DMS 273 treated with DMSO at 0.1 percent for 48 hours (cell line): ENCODE measurements at places on chromosomes 2 and 18.

GRCh38 chr2:88880441-88880953 lies 189.0 kb downstream of the RPIA start:
- DNase-seq: peak; percentile 8

DNA sequence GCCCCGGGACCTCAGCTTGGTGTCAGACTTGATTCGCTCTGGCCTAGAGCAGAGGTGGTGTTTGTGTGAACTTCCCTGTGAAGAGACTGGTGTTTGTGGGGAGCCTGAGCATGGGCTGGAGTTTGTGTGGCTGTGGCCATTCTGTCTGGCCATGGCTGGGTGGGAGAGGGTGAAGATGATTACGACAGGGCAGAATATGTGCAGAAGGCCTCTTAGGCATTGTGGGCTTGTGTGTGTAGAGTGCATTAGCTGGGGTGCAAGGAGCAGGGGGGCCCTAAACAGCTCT lies 10.5 kb downstream of the OBSL1 start:
- DNase-seq: no peak

DNA sequence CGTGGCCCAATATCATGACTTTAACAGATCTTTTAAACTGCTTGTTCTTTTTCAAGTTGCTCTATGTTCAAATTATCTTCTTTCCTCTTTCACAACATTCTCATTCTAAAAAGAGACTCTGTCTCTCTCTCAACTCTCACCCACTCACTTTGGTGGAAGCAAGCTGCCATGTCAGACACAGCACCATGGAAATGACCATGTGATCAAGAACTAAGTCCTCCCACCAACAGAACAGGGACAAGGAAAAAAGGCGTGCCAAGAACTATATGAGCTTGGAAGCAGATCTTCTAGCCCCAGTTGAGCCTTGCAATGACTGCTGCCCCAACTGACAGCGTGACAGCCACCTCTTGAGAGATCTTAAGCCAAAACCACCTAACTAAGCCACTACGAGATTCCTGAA lies 23.9 kb downstream of the BAZ2B start:
- no peak for DNase-seq

DNA sequence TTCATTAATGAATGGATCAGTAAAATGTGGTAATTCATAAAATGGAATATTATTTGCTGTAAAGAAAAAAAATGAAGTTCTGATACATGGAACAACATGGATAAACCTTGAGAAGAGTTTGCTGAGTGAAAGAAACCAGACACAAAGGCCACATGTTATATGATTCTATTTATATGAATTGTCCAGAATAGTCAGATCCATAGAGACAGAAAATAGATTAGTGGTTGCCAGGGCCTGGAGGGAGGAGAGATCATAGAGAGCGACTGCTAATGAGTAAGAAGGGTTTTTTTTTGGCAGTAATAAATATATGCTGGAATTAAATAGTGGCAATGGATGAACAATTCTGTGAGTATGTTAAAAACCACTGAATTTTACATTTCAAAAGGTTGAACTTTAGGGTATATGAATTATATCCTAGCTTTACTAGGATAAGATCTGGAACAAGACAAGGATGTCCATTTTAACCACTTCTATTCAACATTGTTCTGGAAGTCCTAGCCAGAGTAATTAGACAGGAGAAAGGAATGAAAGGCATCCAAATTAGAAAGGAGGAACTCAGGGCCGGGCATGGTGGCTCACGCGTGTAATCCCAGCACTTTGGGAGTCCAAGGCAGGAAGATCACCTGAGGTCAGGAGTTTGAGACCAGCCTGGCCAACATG lies 48.8 kb downstream of the MAPRE2 start:
- no peak for DNase-seq

GRCh38 chr2:195117011-195117410 lies 540.0 kb upstream of the SLC39A10 start:
- DNase-seq: no peak

GRCh38 chr18:13222856-13223281 lies 4.3 kb downstream of the LDLRAD4 start:
- peak; percentile 22 for DNase-seq

DNA sequence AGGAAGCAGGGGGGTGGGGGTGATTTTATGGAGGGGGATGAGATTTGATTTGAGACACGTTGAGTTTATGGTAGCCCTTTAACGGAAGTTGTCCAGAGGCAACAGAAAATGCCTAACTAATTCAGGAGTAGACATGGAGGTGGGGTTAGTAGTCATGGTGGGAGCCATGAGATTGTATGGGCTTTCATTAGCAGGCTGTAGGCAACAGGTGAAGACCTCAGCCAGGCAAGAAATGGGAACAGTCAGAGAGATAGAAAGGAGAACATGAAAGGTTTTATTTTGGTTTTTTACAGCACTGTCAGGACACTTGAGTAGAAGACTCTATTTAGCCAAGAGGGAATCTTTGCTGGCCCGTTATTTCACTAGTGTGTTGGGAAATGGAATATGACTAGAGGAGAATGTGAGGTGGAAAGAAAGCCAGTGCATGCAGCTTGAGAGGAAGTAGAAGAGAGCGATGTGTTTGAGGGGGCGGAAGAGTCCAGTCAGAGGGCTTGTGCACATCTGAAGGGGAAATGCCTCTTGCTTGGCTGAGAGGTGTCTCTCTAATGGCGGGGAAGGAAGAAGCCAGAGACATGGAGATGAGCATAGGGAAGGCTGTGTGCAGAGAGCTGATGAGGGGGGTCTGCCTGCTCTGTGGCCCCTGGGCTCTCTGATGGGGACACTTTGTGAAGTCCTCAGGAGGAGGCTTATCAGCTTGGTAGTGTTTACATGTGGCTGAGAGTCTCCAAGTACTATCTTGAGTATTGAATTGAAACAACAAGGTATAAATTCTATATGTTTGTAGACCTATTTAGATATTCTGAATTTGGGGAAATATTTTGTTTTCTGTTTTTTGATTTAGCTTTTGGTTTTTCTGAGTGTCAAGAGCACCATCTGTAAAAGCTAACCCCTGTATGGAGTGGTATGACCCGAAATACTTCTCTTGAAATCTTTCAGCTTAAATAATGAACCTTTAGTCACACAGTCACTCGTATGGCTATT lies 66.9 kb upstream of the ITM2C start:
- no peak for DNase-seq

GRCh38 chr2:86747711-86748639 lies 27.9 kb downstream of the RMND5A start:
- DNase-seq: no peak

DNA sequence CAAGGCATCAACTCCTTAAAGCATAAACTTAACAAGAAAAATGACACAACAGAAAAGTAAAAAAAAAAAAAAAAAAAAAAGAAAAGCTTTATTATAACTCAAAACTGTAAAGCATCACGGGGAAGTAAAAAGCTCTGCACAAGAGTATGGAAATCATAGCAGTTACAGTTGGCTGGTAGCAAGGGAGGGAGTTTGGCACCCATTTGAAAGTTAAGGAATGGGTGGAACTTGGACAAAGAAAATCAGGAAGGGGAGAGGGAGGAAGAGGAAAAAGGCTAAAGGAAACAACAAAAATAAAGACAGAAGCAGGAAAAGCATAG lies 8.6 kb downstream of the KLF7 start:
- DNase-seq: no peak

DNA sequence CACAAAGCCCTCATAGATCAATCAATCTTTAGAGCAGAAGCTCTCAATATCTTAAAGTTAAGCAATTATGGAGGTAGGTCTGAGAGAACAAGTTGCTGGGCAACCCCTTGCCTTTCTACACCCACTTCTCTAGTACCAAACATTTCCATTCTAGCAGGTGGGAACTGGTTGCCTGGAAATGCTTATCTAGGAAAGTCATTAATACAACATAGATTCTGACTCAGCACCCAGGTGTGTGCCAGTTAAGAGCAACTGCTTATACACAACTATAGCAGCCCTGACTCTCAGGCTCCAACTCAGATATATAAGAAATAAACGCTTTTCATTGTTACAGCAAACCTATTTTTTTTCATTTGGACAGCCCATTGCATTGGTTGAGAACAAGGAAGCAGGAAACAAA lies 237.7 kb downstream of the IRS1 start:
- no peak for DNase-seq

- no peak for DNase-seq
Observed at GRCh38 chr2:127463155-127463991, 45.1 kb downstream of the PROC start.

DNA sequence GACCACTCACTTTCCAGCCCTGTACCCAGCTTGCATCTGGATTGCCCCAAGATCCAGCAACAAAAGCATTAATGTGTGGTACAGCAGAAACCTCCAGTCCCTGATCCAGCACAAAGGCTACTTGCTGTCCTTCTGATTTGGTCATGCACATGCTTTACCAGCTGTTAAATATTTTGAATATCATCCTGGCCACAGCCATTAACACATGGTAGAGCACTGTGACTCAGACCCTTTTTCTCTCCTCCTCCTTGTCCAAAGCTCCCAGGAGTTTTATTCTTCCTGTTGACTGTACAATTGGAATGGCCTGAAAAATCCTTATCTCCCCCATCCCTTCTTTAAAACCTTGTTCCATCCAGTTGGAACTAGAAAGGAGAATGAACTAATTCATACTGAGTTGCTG lies 419.7 kb upstream of the TNP1 start:
- no peak for DNase-seq

GRCh38 chr18:52343731-52344340 lies 3.8 kb downstream of the DCC start:
- no peak for DNase-seq

DNA sequence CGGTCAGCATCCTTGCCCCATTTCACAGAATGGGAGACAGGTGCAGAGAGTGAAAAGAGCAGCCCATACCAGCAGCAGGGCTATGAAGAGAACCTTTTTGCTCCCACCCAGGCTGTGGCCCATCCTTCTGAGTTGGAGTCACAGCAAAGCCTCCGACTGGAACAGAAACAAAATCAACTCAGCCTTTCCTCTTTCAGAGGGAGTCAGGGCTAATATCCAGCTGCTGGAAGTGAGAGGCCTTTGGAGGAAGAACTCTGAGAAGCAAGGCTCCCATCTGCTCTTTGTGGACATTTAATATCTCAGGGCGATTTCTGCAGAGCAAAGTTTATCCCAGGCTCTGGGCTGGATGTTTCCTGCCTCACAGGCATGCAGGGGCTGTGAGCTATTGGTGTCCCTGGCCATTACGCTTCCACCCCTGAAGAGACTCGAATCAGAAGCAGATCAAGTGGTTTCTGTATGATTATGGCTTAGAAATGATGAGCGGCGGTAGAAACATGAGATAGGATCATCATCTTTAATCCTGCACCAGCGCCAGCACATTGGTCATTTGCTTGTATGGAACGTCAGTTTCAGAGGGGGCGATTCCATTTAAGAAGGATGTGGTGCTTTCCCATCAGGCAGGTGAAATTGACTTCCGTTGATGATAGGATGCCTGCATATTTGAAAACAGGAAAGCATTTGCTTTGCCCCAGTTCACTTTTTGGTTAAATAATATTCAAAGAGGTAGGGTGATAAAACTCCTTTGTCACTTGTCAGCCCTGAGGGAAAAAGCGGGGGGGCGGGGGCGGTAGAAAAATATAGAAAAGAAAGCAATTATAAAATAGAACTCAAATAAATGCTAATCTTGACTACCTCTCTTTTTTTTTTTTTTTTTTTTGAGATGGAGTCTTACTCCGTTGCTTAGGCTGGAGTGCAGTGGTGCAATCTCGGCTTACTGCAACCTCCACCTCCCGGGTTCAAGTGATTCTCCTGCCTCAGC lies 152.4 kb downstream of the LRRC30 start:
- no peak for DNase-seq

DNA sequence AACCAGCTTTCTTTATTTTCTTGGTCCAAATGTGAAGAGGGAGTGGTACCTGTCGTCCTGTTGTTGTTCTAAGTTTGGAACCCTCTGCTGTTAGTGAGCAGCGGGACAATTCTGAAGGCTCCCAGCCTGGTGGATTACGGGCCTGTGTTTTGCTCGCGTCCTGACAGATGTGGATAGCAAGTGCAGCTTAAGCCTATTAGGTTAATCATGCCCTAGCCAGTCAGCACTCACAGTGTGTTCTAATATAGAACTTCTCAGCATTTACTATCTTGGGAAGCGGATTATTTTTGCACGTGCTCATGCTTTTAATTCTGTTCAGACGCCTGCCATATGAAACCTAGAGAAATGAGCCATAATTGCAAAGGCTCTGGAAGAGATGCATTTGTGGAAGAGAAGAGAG lies at the start of gene PCARE:
PCARE (minus strand) TSS at position 113 of the 400 bp plus-strand sequence. CDS start 262 bp downstream, outside the sequence.
- DNase-seq: no peak

DNA sequence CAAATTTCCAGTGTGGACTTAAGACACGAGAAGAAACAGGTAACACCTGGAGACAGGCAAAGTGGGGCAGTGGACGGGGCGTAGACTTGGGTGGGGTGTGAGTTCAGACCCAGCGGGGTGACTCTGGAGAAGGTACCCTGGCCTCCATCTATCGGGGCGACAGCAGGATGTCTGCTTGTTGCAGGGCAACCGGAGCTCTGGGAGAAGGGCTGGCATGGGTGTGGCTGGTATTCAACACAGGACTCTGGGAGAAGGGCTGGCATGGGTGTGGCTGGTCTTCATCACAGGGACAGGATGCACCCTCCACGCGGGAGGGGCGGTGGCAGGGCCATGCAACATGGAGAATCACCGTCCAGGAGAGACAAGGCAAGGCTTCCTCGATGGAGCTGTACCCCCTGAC lies 198.5 kb downstream of the HDAC4 start:
- DNase-seq: no peak

DNA sequence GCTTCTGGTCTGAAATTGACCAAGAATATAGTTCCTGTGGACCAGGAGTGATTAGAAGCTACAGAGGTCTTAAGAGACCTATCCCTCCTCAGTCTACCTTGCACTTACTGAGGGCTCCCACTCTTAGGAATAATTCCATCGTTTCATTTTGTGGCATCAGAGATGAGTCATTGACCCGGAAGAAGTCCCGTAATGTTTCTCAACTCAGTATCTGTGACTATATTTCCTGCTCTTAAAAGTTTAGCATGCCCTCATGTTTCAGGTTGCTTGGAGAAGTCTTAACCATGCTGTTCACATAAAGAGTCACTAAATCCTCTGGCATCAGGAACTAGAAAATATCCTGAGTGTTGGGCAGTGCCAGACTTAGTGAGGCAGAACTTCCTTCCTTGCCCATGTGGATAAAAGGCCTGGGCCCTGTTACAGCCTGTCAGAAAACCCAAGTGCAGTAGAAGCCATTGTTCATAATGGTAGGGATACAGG lies at the start of gene IL36A:
IL36A (plus strand) TSS at position 430 of the 480 bp plus-strand sequence. CDS start 413 bp downstream, outside the sequence.
- DNase-seq: no peak

DNA sequence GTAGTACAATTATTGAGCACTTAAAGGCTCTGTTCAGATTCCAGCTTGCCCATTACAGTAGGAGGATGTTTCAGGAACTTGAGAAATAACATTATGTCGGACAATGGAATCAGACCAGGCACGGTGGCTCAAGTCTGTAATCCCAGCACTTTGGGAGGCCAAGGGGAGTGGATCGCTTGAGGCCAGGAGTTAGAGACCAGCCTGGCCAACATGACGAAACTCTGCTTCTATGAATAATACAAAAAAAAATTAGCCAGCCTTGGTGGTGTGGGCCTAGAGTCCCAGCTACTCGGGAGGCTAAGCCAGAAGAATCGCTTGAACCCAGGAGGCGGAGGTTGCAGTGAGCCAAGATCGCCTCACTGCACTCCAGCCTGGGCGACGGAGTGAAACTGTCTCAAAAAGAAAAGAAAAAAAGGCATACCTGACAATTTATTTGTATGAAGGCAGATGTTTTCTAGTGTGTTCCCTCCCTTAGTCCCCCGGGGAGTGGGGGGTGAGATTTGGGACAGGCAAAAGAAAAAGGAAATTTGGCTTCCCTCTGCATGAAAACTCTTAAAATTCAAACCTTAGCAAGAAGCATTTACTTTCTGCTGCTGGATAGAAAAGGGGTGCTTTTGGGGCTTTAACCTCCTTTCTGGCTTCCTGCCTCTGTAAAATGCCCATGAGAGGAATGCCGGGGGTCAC lies 13.7 kb upstream of the ZNF532 start:
- no peak for DNase-seq
